ENCODE measurements at places on chromosomes 1 and 21. TPM values are rescaled to one million over a fixed set of nuclear protein-coding genes. Genes with fewer than 3 reads are reported as not detected.

PKLR gene
- total RNA-seq, result not detected

C1QB gene
- total RNA-seq, result 176 TPM

H3-3A gene
- total RNA-seq, result 398 TPM

SEMA6C gene
- total RNA-seq, result 2.7 TPM

LHX8 gene
- total RNA-seq, result 0.22 TPM

CRYBG2 gene
- total RNA-seq, result not detected

CSF1 gene
- total RNA-seq, result 35.0 TPM

PDZK1 gene
- 0.27 TPM for total RNA-seq

TTC24 gene
- 0.27 TPM for total RNA-seq

WNT4 gene
- 0.29 TPM for total RNA-seq

BTBD19 gene
- total RNA-seq, result 14.9 TPM

ALX3 gene
- total RNA-seq, result not detected

GSTM1 gene
- not detected for total RNA-seq

NT5C1A gene
- not detected for total RNA-seq

MARCKSL1 gene
- 97.3 TPM for total RNA-seq

NEGR1 gene
- 12.4 TPM for total RNA-seq

CDA gene
- total RNA-seq, result 3.5 TPM
